Activated T-helper 1 cell treated with anti-CD3 and anti-CD28 coated beads, Interleukin-2, amount 50 U/mL, for 16 hours (primary cell): ENCODE measurements at places on chromosomes 7 and 10.
A peak's percentile ranks its signal among the peaks of the same experiment; 100 is the strongest.

DNA sequence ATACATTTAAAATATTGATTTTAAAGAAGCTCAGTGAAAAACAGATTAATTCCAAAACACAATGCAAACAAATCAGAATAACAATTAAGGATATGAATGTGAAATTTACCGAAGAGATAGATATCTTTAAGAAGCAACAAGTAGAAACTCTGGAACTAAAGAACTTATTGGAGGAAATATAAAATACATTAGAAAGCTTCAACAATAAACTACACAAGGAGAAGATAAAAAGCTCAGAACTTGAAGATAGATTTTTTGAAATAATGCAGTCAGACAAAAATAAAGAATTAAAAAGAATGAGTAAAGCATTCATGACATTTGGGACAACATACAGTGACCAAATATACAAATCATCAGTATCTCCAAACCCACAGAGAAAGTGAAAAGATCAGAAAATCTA is 43.2 kb downstream of the HIBADH start:
- DNase-seq = no peak

GRCh38 chr10:111493024-111493625 is 416.3 kb downstream of the ADRA2A start:
- DNase-seq = no peak

GRCh38 chr7:69735582-69735981 is 137.3 kb downstream of the AUTS2 start:
- DNase-seq = no peak

DNA sequence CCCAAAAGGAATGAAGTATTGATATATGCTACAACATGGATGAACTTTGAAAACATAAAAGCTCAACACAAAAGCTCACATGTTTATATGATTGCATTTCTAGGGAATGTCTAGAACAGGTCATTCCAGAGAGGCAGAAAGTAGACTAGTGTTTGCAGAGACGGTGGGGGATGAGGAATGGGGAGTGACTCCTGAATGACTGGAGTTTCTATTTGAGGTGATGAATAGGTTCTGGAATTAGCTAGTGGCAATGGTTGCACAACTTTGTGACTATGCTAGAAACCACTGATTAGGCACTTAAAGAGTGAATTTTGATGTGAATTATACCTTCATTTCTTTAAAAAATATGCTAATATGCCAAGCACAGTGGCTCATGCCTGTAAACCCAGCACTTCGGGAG is 6.9 kb downstream of the KPNA7 start:
- no peak for DNase-seq

DNA sequence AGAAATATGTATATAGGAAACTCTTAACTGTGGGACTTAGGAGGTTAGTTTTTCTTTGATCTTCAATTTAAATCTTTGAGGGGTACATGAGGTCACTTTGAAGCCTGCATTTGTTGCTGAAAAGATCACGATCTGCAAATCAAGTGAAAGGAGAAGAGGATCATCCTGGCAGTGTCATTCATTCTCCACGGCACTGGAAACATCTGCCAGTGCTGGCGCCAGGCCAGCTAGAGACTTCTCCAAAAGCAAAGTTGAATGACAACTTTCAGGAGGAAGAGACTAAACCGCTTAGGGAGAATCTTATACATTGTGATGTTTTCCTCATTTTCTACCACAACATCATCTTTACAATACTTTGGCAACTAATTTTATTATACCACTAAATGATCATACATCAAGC is 42.5 kb downstream of the MRC1 start:
- no peak for DNase-seq

DNA sequence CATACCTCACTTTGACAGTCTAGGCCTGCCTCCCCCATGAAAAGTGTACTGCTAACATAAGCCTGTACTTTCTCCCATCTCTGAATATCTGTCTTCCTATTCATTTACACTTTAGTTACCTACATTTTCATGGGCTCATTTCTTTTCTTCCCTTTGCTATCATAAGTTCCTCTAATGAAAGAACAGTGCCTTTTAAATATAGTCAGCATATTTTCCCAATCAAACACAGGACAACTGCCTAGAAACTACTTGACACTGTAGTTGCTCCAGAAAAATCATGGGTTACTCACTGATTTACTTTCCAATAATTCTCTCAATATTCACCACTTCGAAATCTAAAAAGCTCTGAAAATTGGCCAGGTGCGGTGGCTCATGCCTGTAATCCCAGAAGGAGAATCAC is 2.8 kb upstream of the TAX1BP1 start:
- no peak for DNase-seq

- DNase-seq = no peak
These were observed 143.8 kb downstream of the TES start for GRCh38 chr7:116354171-116354545.

DNA sequence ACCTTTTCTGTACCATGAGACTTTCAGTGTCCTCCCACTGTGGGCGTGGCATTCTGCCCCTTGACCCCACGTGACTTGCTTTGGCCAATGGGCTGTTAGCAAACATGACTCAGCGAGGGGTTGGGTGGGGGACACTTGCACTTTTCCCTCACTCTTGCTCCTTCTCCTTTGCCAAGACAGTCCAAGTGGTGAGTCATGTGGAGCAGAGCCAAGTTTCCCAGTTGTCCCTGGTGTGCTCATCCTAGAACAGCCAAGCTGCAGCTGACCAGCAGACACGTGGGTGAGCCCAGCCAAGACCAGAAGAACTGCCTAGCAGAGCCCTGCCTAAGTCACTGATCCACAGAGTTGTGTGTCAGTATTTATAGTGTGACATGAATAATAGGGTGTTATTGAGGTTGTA is 82.8 kb upstream of the CPXM2 start:
- no peak for DNase-seq

DNA sequence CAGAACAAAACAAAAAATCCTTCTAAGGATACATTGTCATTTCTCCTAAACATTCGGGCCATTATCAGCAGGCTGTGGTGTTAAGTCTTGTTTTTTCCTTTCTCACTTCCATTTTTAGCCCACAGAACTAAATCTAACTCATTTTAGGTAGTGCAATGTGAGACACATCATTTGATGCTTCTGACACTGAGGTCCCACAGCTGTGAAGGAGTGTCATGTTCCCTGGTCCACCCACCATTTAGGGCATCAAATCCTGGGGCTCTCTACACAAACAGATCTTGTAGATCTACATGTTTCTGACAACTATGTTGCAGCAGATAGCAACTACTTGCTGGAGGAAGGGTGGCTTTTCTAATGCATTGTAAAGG is 232.5 kb upstream of the IGFBP3 start:
- DNase-seq = no peak

GRCh38 chr7:127588697-127589482 is 679 bp downstream of the ARF5 start:
- DNase-seq = peak; percentile 17

DNA sequence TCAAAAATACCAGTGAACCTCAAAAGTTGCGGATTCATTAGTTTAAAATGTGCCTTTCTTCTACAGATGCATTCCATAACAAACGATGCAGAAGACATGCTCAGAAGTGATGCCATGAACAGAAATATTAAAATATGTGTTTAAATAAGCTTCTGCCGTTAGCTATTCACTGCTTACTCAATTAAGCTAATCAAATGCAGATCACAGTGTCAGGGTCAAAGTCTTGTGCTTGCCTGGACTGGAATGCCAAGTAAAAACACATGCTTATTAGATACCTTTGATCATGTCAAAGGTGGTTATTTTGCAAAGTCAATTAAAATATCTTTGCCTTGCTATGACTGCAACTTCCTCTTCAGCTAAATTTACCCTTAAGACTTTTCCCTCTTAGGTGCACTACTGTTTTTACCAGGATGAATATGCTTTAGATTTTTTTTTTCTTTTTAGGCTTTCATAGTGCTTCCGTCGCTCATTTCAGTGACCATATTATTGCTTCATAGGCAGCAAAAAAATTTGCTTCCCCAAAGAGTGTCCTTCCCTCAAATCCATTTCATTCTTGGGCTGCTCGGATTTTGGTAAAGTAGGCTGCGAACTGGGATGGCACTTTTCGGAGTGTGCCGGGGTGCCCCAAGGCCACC is 905 bp downstream of the ASB13 start:
- no peak for DNase-seq

DNA sequence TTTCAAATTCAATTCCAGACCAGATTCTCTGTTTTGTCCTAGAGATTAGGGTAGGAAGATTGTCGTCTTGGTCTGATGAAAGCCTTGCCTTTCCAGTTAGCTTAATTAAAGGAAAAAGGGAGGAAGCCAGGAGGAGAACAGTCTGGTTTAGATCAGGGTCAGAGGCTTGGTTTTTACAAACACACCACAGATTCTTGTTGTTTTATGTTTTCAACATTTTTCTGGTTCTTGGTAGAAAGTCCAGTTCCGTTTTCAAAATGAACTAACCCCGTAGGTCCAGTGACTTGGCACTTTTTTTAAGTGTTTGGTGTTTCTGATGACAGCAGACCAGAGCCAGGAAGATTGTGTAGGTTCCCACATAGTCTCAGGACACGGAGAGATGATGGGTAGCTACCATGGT is 167.1 kb upstream of the INHBA start:
- no peak for DNase-seq

DNA sequence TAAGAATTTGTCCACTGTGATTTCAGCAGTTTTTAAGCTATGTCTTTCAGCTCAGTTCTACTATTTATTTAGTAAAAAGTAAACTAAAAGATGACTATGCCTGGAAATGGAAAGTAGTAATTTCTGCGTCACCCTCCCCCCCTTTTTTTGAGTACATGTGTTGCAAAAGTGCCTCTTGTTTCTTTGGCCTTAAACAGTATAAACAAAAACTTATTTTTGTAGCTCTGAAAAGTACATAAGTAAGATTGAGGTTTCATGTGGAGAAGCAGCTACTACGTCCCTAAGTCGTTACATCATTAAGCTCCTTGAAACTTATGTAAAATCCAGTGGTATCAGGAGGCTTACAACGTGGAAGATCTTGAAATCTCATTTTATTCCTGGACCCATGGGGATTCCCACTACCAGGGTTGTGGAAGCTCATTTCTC is 46.3 kb upstream of the HBP1 start:
- no peak for DNase-seq

GRCh38 chr7:63521-64021 is 128.8 kb upstream of the FAM20C start:
- no peak for DNase-seq

DNA sequence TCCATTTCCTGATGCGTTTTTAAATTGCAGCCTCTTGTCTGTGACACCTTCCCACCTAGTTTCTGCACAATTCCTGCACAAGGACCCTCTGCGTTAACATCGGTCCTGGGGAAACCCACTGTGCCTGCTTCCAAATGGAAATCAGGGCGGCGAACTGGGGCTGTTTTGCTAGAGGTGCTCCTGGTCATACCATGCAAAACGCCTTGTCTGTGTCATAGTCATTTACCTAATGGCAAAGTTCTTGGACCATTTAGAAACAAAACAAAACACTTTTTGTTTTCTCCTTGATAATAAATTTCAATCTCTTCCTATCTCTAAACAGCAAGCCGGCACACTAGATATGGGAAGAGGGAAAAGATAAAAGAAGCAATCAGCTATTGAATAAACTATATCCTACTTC is 206.9 kb upstream of the KLF14 start:
- no peak for DNase-seq

DNA sequence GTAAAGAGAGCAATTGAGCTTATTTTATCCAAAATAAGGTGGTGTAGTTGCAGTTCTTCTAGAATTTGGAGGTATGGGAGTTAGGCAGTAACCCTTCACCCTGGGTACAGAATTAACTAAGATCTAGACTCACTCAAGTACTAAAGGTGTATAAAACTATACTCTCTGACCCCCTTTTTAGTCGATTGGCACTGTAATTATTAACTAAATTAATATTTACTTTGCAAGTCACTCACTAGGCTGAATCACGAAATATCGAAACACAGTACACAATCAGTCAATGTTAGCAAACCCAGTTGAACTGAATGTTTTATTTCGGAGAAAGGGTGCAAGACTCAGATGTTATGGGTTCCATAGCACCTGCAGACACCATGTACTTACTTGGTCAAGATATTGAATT is 14.6 kb upstream of the CYP2C19 start:
- DNase-seq = no peak

DNA sequence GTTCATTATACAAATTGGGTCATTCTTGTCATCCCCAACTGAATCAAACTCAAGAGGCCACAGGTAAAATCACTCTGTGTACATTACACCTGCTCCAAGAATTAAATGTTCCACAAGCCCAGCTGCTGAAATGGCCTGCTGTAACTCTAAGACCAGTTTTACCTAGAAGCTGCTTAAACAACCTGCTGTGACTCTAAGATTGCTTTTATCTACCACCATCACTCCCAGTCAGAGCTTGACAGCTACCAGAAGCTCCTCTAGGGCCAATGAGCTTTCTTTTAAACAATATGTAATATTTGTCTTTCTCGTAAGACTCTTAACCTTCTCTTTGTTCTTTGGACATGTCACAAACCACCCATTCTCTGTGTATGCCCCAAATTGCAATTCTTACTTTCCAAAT is 141.8 kb upstream of the LRGUK start:
- no peak for DNase-seq

GRCh38 chr7:32108651-32109050 is 38.4 kb upstream of the PDE1C start:
- DNase-seq = no peak

- DNase-seq = no peak
These were observed 105.5 kb downstream of the CHN2 start for GRCh38 chr7:29300026-29300480.

GRCh38 chr10:7933757-7934156 is 115.5 kb downstream of the TAF3 start:
- DNase-seq = no peak

GRCh38 chr7:7554021-7554432 is 12.7 kb upstream of the MIOS start:
- no peak for DNase-seq

DNA sequence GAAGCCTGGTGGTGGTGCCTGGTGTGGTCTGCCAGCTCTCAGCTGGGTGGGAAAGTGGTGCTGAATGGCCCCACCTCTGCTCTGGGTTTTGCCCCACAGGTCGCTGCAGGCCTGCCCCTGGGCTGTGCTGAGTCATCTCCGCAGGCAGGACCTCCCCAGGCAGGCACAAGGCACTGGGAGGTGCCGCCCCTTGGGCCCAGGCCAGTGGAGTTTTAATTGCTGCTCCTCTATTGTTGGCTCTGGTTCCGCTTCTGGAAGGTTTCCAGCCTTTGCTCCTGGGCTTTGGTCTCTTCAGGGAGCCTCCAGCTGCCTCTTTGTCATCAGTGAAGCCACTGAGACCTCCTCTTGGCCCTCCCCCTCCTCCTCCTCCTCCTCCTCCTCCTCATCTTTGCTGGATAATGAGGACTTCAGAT is 180.3 kb upstream of the GRB10 start:
- no peak for DNase-seq

GRCh38 chr7:32036557-32036956 is 33.6 kb downstream of the PDE1C start:
- no peak for DNase-seq

- DNase-seq = no peak
These were observed 102.5 kb downstream of the PCLO start for GRCh38 chr7:83060218-83060617.

DNA sequence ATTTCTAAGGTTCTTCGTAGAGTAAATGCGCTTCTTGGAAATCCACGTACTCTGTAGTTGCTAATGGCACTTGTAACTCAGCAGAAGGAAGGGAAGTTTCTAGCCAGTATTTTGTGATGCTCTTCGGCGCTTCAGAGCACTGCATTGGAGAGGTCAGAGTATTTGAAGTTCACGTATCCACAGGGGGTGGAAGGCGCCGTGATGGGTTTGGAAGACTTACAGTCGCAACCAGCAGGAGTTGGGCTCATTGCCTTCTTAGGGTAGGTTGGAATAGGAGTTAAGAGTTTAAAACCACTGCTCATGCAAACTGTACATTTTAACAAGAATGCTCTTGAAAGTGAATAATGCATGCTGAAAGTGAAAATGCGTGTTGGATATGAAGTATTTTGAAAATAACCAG is 49.1 kb downstream of the SHH start:
- DNase-seq = no peak
